ENCODE measurements at places on chromosomes 7 and 10.

DNA sequence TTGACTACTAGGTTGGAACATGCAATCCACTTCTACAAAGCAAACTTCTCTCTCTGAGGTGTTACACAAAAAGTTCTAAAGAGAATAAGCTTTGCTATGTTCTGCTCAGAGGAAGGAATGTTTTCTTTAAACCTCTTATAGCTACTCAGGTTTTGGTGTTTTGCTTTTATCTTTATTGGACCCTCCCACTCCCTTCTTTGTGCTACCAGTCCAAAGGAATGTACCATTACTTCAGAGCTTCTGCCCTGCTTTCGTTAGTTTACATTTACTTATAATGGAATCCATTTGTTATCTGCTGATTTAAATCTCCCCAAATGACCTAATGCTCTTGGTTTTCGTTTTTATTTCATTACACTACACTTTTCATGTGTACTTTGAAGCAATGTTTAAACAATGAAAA, 154.9 kb downstream of the ATE1 start:
- no peak for DNase-seq

- DNase-seq = no peak
These were observed 8.1 kb downstream of the MAP3K8 start for GRCh38 chr10:30442019-30442606.

DNA sequence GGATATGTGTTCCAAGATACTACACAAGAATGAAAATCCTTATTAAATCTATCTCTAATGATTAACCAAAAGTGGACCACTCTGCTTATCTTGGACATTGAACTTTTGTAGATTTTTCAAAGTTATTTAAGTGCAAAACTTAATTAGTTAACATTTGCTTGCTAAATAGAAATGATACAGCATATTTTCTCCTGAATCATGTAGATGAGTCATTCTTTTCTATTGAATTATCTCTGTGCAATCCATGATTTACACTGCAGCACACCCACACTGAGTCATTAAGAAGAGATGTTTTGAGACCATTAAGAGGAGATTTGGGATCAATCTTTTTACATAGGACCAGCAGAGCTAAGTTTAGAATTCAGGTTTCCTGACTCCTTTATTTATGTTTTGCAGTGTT, 6.6 kb upstream of the ABCC2 start:
- no peak for DNase-seq

- no peak for DNase-seq
These were observed 10.4 kb downstream of the ADCY1 start for GRCh38 chr7:45584261-45585210.

GRCh38 chr10:100007231-100008141, 2.3 kb downstream of the DNMBP start:
- DNase-seq = no peak

DNA sequence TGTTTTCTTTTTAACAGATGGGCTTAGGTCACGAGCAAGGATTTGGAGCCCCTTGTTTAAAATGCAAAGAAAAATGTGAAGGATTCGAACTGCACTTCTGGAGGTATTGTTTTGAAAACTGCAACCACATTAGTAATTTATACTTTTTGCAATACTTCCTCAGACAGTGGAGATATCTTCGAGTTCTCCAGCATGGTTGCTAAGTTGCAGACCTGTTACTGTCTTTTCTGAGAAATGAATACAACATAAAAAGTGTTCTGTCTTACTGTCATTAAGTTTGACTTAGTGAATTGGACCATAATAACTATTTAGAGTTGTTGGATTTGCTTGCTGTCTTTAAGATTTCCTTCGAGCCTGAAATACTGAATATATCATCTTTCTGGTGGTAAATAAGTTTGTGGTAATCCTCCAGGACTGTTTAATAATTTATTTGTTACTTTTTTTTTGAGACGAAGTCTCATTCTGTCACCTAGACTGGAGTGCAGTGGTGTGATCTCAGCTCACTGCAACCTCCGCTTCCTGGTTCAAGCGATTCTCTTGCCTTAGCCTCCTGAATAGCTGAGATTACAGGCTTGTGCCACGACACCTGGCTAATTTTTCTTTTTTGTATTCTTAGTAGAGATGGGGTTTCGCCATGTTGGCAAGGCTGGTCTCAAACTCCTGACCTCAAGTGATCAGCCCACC, 24.3 kb downstream of the TES start:
- no peak for DNase-seq

DNA sequence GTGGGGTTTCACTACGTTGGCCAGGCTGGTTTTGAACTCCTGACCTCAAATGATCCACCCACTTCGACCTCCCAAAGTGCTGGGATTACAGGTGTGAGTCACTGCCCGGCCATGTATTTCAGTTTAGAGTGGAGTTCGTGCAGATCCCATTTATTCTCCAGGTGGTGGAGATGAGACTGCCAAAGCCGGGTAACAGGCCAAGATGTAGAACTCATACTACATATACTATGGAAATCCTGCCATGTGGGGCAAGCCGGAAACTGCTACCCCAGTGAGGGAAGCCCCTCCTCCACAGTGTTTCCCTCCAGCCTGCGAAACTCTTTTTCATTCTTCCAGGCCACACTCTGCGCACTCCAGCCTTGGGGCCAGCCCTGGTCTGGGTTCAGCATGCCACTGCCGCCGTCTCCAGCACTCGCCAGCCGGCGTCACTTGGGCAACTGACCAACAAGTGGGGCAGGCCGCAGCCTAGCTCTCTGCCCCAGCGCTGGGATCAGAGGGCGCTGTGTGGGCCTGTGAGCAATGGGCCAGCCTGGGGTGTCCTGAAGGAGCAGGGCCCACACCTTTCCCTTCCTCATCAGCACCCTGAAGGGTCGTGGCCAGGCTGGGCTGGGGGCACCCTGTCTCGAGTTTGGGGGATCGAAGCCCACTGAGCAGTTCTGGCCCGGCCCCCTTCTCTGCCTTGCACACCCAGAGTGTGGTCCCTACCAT, 122.0 kb downstream of the TRRAP start:
- DNase-seq = peak; percentile 37

GRCh38 chr7:95056901-95057300, 149.5 kb downstream of the PPP1R9A start:
- DNase-seq = no peak

- DNase-seq = no peak
These were observed 11.4 kb downstream of the GIMAP6 start for GRCh38 chr7:150620617-150621371.

- no peak for DNase-seq
These were observed 241.7 kb downstream of the GATA3 start for GRCh38 chr10:8296090-8296733.

GRCh38 chr7:36526863-36527548, 137.3 kb downstream of the ANLN start:
- no peak for DNase-seq

- DNase-seq = no peak
These were observed 56.4 kb upstream of the PLPP4 start for GRCh38 chr10:120400601-120401000.

GRCh38 chr7:132300599-132301277, 275.5 kb downstream of the PLXNA4 start:
- DNase-seq = no peak

- no peak for DNase-seq
These were observed 445.3 kb downstream of the ADRA2A start for GRCh38 chr10:111522141-111522540.

GRCh38 chr7:137932881-137933269, 69.0 kb downstream of the CREB3L2 start:
- DNase-seq = no peak

DNA sequence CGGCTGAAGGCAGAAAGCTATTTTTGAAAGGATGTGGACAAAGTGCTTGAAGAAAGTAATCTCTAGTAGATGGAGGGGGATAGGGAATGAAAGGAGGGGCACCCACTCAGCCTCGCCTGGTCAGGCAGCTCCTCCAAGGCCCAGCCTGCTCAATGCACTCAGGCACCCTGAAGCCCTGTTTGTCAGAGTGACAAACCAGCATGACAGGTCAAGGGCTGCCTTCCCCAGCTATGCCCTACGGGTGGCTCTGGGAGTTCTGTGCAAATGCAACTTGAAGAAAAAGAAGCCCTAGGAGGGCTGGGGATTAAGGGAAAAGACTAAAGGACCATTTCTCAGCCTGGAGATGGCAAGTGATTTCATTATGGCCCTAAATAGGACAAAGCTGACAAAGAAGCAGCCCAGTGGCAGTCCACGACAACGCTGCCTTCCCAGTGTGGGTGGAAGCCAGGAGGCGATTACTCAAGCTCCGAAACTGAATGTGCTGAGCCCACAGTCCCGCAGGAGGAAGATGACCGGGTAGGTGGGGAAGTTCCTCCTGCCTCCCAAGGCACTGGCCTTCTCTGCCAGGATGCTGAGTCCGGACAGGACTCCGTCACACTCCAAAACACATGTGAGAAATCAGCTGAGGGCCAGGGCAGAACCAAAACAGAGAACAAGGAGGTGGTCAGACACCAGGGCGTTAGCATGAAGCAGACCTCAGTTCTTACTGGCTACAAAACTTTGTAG, 16.3 kb downstream of the LIPA start:
- DNase-seq = peak; percentile 93

DNA sequence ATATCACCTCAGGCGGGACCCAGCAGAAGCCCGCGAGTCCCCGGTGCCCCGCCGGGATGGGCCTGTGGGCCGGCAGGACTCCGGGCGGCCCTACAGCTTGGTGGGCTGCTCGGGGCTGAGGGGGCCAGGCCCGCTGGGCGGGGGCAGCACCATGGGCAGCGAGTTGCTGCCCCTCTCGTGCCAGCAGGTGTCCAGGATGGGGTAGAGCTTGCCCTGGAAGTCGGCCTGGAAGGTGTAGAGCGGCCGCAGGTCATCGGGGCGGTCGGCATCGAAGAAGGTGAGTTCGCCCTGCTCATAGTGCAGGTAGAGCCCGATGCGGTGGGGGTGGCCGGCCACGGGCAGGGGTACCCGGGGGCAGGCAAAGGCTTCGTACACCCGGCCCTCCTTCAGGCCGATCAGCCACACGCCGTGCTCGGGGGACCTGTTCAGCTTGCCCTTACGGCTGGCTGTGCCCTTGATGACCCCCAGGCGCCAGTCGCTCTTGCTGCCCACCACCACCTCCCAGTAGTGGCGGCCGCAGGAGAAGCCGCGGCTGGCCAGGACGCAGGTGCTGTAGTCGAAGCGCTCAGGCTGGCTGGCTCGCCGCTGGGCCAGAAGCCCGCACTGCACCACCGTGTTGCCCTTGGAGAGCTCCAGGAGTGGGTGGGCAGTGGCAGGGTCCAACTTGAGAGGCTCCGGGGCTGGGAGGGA, 4.3 kb upstream of the NSUN5 start:
- no peak for DNase-seq

GRCh38 chr7:43501870-43502269, 81.0 kb upstream of the STK17A start:
- DNase-seq = no peak

- DNase-seq = no peak
These were observed 52.5 kb upstream of the FRMD4A start for GRCh38 chr10:14383266-14383665.

GRCh38 chr7:101124376-101125056, 2.4 kb upstream of the SERPINE1 start:
- DNase-seq = no peak

DNA sequence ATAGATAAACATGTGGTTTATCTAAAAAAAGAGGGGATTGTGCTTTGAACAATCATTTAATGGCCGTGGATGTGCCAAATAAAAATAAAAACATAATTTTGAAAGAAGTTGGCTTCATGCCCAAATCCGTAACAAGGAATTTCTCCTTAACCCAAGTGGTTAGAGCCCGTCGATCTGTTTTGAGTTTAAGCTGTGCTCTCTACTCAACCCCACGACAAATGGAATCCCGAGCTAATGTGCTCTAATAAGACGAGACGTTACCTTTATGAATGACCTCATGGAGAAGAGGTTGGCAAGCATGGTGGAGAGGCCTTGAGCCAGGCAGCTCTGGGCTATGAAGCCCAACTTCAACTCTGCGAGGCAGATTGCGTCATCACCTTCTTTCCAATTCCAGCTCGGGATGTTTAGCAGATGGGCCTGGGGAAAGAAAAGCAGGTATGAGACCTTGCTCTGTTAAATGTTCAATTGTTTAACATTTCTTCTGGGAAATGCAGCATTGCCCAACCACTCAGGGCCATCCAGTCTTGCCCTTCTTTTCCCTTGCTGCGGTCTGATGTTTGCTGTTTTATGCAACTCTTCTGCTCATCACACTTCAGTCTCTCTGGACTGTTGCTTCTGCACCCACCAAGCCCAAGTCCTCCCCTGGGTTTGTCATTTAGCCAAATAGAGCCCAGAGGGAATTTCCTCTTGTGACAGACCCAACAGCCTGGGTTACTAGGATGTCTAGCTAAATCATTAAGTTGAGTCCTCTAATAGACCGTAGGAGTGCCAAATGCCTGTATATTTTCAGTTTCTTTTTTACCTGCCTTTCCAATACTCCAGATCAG, 564.6 kb downstream of the KCNMA1 start:
- peak; percentile 77 for DNase-seq

- DNase-seq = no peak
These were observed 487.2 kb downstream of the RPS24 start for GRCh38 chr10:78520737-78521430.

DNA sequence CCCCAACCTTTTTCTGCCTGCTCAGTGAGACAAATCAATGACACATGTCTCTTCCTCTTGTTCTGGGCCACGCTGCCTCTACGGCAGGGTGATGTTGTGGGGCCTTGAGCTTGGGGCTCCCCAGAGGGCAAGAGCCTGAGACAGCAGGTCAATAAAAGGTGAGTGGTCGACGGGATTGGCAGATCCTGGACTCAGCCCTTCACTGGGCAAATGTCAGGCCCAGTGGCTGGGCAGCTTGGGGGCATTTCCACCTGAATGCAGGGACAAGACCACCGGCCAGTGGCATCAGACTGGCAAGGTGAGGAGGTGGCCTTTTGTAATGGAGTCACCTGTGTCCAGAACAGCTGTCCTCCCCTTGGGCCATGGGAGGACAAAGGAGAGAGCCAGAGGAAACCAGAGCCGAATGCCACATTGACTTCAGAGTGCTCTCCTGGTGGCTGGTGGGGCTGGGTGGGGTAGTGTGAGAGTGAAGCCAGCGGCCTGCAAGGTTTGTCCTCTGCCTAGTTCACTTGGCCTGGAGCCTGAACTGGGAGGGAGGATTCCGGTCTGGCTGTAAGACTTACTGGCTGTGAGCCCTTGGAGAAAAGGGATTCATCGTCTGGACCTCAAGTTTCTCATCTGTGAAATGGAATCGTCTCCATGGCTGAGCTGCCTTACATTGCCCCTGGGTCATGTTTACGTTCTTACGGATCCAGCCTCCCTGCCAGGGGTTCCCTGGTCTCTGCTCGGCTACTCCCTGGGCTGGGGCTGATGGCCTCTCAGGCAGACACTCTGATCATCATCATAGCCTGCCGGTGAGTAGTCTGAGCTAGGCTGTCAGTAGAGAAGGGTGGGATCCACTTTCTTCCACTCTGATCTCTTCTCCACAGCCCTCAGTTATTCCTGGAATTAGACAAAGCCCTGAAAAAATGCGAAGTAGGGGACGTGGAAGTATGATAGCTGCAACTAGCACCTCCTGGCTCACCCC, 25.4 kb upstream of the CRHR2 start:
- DNase-seq = no peak

- DNase-seq = no peak
These were observed 29.7 kb downstream of the NUP42 start for GRCh38 chr7:23211589-23211988.

GRCh38 chr10:59127991-59128390, 48.5 kb upstream of the PHYHIPL start:
- no peak for DNase-seq

- DNase-seq = no peak
These were observed 8.3 kb upstream of the CALML5 start for GRCh38 chr10:5507649-5508131.

- no peak for DNase-seq
These were observed at the start of gene NPTX2 for GRCh38 chr7:98617051-98617959. Gene NPTX2 (plus strand): TSS chr7:98617285. CDS start chr7:98617462, 177 bp downstream.

GRCh38 chr10:106310596-106310995, 853.9 kb downstream of the SORCS1 start:
- no peak for DNase-seq

Data from suprapubic skin (tissue), 4 donors.